IPS DF 19.7 (cell line): ENCODE measurements at places on chromosomes 6 and 20.

DNA sequence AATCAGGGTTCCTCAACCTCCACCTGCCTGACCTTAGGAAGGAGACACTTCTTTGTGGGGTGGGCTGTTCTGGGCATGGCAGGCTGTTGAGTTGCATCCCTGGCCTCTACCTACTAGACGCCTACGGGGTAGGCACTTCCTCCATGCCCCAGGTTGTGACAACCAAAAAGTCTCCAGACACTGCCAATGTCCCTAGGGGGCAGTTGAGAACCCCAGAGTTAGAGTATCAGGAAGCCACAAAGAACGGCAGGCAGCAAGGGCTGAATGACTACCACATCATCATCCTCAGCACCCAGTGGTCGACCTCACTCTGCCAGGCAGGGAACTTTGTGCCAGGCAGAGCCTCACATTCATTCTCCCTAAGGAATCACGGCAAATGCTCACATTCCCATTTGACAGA, 21.5 kb downstream of the PMEPA1 start:
- DNase-seq, result no peak

DNA sequence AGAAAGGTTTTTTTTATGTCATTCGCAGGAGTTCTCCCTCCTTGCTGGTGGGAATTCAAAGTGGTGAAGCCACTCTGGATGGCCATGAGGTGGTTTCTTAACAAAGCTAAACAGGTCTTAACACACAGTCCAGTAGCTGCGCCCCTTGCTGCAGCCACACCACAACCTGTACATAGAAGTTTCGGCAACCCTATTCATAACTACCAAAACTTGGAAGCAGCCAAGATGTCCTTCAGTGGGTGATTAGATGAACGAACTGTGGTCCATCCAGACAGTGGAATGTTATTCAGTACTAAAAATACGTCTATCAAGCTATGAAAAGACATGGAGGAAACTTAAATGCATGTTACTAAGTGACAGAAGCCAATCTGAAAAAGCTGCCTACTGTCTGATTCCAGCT, 78.9 kb downstream of the FAM120B start:
- DNase-seq, result no peak

- no peak for DNase-seq
Observed at GRCh38 chr6:32416036-32416435, 9.1 kb upstream of the BTNL2 start.

DNA sequence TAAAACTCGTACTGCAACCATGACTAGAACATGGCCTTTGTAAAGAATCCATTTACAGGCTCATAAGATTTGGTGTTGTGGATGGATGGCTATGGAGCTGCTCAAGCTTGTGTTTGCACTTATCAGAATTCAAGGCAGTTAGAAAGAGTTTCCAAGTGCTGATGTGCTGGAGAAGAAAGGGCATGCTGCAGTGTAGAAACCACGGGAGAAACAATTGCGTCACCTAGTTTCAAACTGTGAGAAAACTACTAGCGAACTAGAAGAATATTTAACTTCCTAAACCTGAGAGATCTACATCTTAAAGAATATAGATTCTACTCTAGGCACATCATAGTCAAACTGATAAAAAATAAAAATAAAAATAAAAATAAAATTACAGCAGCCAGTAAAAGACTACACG, 116.2 kb downstream of the SGK1 start:
- DNase-seq, result no peak

- no peak for DNase-seq
Observed at GRCh38 chr6:44842616-44843015, 455.1 kb downstream of the CDC5L start.

GRCh38 chr20:32052090-32052777, at the start of gene HCK:
Gene HCK (plus strand): TSS chr20:32052242.
- no peak for DNase-seq

DNA sequence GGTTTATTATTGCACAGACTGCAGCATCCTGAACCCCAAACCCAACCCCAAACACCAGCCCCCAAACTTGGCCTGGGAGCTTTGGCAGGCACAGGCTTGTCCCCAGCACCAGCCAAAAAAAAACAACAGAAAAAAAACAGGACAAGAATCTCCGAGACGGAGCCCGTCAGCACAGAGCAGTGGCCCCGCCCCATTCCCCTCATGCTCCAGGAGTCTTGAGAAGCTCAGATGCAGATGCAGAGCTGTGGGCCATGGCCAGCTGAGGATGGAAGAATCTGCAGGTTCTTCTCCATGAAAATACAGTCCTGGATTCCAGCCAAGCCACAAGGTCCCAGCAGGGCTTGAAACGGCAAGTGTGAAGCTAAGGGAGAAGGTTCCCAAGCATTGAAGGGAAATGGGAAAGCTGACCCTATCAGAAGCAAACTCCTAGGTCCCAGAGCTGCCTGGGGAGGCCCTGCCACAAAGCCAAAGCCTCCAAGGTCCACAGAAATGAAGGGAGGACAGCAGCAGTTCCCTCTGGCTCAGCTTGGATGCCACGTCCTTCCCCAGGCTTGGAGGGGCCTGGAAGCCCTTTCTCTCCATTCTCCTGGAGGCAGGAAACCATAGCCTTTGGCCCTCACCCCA, 75.2 kb downstream of the JPH2 start:
- DNase-seq, result no peak
